Foreskin melanocyte (primary cell): ENCODE measurements at places on chromosomes 4 and X.

- no peak for DNase-seq
Measured at GRCh38 chr4:149690726-149691125, 124.9 kb downstream of the IQCM start.

- DNase-seq: no peak
Measured at GRCh38 chr4:162894387-162894786, 272.3 kb downstream of the NAF1 start.

GRCh38 chr4:59762344-59762743 is 1437.8 kb upstream of the ADGRL3 start:
- DNase-seq: no peak

DNA sequence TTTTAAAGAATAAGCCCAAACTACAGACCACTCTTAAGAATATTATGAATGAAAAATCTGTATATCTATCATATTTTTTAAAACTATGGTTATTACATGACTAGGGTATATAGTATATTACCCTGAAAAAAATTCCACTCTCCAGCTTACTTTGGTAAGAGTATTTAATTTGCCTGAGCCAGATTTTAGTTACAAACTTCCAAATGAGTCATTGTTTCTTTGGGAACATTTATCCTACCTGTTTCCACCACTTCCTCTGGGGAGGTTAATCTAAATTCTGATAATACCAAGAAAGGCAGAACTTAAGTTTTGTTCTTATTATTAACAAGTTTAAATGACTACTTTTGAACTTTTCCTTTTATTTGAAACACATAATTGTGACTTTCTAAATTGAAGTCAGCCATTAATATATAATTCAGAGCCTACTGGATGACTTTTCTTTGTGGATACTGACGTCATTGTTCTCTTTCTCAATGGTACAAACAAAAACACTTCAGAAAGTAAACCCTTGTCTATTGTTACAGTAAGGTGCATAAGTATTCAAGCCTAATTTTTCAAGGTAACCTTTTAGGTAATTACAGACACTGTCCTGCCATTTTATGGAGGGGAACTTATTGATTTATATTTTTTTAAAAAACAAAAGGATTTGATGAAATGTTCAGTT is 135.6 kb upstream of the TLL1 start:
- DNase-seq: no peak

DNA sequence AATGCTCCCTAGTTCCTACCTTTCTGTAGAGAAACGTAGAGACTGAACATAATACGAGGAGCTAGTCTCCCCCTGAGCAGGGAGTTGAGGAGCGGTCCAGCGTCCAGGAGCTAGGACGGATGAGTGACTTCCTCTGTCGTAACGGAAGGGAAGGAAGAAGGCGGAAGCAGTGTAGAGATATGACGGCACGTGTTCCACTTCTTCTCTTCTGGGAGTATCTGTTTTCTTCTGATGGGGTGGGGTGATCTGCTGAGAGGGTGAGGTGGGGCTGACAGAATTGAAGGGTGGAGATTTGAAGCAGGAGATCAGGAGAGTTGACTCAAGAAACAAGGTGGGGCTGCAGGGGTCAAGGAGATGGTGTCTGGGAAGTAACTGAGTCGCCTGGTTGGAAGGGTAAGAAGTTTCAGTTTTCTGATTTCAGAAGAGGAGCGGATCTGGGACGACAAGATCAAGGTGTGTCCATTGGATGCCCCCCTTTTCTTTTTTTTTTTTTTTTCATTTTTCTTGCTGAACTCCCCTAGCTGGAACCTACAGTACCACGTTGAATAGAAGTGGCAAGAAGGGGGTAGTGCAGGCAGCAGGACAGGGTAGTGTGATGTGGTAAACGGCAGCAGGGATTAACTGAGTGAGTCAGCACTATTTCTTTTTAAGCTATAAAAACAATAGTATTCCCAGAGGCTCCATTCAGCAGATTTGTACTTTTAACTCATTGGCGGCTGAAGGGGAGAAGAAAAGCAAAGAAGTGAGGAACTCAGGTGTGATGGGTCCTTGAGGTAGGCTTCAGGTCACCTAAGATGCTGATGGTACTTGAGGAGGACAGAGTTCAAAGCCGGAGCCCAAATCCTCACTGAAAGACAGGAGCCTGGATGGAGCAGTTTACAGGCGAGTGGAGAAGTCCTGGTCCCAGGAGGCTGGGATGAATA is 50.8 kb upstream of the SETD7 start:
- DNase-seq: no peak

DNA sequence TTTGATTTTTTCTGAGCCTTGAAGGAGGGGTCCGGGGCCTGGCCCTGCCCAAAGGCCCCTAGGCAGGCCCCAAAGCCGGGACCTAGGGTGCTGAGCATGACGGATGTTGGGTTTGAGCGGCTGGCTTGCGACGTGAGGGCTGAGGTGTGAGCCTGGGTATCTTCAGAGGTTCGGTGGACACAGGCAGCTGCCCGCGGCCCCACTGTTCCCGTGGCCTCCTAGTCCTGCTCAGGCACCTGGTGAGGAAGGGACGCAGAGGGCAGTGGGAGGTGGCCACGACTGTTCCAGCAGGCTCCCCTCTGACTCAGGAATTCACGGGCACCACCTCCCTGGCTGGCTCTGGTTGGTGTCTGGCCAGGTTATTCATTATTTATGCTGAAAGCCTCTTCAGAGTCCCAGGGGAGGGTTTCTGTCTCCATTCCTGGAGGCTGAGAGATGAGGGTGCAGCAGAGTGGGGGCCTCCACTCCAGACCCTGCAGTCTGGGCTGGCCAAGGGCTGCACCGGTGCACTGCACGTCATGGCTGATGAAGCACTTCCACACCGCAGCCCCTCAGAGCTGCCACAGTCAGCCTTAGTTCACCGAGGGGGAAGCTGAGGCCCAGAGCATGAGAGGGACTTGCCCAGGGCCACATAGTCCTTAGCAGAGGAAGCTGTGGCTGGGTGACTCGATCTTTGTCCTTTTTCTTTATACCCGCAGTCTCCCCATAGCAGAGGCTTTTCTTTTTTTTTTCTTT is 2.2 kb downstream of the MSANTD1 start:
- DNase-seq: no peak

DNA sequence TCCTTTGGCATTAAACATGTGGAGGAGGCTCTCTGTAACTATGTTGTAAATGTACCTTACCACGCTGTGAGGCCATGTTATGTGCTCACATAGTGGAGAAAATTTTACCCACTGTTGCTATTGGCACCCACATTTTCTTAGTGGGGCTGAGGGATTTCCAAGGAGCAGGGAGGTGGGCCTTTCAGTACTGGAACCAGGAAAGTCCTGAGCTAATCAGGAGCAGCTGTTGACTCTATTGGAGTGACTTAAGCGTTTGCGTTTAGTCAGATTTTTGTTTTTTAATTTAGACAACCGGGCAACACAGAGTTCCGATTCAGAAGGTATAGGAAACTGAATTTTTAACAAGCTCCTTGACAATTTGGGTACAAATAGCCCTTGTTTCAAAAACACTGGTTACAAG is 30.7 kb upstream of the WDR17 start:
- DNase-seq: no peak

DNA sequence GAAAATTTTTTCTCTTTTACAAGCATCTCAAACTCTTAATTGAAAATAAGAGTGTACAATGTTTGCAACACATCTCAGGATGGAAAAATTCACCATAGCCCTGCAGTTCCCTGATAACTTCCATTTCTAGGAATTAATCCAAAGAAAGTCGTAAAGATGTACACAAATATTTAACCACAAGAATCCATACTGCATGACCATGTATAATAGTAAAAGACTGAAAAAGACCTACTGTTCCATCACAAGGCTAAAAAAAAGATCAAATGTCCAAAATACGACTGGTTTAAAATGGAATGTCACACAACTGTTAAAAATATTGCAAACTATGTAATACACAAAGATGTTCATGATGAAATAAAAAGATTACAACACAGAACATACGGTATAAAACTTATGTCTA is 32.1 kb downstream of the HUWE1 start:
- peak; percentile 3 for DNase-seq

DNA sequence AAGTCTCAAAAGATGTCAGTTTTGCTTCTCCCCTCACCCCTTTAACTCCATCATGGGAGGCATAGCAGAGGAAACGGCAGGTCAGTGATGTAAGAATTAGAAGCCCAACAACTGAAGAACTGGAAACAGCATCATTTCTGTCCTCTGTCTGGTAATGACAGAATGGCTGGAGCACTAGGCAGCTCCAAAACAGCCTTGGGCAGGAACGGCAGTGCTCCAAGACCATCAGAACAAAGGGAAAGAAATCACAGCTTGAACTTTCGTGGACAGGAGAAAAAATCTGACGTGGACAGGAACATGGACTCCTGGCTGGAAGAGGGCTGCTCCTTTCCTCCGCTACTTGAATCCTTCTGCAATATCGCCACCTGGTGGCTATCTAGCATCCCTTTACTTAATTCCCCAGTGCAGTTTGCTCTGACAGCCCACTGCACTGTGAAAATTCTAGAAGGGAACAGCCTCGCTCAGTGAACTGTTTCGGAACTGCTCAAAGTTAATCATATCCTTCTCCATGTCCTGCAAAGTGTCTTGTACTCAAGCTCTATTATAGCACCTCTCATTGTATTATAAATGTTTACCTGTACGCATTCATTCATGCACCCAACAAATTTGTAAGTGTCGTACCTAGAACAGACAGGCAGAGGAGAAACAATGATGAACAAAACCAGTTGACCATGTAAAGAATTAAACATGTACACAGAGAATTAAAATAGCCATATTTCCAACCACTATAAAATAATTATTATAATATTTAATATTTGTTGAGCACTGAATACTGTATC is 20.4 kb downstream of the SLC25A53 start:
- DNase-seq: peak; percentile 58
